Activated effector memory CD4-positive, alpha-beta T cell treated with anti-CD3 and anti-CD28 coated beads, Interleukin-2, amount 50 U/mL, for 16 hours (primary cell): ENCODE measurements at places on chromosomes 4 and X.

DNA sequence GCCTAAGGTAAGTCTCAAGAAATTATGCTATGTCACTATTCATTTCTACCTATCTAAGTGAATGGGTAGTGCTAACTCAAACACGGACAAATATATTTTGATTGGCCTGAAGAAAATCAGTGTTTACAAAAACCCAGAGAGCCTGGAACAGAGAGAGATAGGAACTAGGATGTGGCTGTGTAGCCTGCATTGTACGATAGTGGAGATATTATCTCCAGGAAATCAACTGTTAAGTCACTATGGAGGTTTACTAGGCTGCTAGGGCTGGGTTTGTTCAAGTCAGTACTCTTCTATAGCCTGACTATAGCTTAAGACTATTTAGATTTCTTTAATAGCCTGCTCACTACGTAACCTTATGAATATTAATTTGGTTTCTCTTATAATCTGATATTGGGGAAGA, 127.9 kb downstream of the TACR3 start:
- DNase-seq, result no peak

DNA sequence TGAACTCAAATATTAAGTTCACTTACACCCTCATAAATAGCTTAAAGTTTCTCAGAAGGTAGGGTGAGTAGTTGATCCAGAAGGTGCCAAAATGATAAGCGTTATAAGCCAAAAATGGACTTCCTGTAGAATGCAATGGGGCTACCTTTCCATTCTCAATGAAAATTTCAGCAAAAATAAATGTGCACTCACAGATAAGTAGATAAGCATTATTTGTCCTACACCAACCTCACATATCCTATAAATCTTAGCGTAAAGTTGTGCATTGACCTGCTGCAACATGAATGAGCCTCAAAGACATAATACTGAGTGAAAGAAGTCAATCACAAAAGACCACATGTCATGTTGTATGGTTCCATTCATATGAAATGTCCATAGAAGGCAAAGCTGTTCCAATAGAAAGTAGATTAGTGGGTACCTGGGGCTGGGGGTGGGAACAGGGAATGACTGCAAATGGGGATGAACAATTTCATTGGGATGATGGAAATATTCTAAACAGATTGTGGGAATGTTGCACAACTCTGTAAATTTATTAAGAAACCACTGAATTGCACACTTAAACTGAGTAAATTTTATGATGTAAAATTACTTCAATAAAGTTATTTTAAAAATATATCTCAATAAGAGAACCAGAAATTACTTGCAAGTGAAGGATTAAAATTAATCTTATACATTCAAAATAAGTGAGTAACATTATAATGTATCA, 100.9 kb downstream of the AMELX start:
- no peak for DNase-seq

- DNase-seq, result no peak
Measured at GRCh38 chr4:156560701-156561100, 410.9 kb downstream of the PDGFC start.

DNA sequence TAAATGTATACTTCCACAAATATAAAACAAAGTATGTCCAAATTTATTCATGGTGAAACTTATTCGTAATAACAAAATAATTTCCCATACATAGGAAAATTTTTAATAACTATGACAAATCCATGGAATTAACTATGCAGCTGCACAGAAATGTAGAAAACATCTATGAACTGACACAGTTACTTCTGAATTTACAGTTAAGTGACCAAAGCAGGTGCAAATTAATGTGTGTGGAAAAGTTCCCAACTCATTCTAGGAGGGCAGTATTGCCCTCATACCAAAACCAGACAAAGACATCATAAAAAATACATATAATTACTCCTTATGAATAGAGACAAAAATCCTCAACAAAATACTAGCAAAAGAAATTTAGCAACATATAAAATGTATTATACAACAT, 12.5 kb downstream of the LDOC1 start:
- DNase-seq, result no peak

- peak; percentile 66 for DNase-seq
Measured at GRCh38 chrX:7088968-7089615, 58.4 kb upstream of the STS start.

DNA sequence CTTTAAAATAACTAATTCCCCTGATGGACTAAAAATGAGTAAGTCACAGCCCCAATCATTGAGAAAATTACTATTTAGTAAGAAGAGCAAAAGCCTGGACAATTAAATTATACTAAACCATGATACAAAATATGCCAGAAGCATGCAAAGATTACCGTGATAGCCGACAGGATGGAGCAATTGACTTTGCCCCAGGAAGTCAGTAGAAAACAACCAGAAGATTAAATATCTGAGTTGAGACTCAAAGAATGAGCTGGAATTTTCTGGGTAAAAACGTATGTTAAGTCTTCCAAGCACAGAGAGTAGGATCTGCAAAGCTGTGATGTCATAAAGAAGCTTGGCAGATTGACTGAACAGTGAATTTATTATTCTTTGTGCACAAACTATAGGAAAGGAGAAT, 816.1 kb upstream of the TENM3 start:
- no peak for DNase-seq

DNA sequence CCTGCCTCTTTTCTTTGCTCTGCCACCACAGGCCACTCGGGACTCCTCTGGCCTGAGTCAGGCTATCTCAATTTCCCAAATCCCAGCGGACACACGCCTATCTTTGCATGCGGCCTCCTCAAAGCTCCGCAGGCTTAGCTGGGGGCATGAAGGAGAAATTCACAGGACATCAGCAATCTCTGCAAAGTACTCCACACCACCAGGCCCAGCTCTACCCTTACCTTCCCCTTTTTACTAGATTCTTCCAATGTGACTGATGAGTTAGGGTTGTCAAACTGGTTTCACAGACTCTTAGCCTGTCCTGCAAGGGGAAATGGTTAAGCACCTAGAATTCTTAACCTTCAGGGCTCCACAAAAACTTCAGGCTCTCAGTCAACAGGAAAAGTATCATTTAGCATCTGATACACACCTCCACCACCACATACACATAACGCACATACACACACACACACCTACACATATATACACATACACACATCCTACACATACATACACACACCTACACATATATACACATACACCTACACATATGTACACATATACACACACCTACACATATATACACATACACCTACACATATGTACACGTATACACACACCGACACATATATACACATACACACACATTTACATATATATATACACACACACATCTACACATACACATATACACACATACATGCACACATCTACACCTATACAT, 349.1 kb downstream of the ANK2 start:
- DNase-seq, result no peak

GRCh38 chrX:31165241-31166035, 93.6 kb upstream of the FTHL17 start:
- no peak for DNase-seq

DNA sequence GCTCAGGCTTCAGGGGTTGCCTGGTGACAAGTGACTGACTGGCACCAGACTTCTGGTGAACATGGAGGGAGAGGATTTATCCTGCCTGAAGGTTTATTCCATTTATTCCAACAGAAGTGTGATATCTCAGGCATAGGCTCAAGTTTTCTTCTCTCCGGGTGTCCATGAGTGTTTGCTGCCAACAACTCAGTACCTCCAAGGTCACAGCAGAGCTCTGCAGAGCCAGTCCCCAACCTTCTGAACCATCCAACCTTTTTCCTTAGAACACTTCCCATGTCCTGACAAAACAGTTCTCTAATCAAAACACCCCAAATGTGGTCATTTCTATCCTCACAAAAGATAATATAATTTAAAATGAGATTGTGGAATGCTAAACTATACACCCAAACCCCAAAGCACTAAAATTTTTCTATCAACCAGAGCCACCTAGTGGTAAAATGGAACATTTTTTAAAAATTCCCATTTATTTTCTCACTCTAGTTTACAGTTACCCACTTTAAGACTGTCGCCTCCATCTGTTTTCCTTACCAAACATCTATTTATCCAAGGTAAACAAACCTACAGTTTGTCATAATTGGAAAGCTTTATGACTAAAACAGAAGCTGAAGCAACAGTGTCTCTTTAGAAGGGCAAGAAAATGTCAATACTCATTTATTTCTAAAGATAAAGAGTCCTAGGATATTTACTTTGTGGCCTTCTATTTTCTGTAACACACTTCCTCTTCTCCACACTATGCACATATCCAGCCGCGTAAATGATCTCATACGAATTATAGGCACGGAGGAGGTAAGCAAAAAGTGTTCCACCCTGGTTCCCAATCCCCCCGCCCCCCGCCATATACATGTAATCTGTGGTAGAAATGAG, 39.5 kb downstream of the TMEM154 start:
- no peak for DNase-seq

DNA sequence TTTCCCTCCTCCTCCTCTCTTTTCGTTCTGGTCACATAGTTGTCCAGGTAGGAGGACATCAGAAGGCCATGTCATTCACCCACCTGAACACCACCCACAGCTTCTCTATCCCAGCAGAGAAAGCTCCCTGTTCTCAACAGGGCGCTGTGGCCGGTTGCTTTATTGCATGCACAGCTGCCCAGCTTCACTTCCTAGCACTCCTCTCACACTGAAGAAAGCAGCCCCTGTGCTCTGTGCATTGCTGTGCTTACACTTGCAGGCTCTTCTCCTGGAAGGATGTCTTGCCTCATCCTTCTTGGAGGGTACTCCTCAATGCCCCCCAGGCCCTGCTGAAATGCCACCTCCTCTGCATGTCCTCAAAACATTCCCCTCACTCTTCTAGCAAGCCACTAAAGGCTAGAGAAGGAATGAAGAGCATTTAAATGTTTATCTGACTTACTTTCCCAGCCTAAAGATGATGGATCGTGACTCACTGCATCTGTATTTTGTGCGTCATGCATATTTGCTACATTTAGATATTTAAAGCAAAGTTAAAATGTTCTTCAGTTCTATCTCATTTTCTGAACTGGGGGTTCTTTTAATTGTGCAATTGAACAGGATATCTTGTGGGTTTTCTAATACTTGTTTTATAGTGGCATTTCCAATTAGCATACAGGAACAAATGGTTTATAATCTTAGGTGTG, 186.4 kb upstream of the PUDP start:
- DNase-seq, result no peak

- no peak for DNase-seq
Measured at GRCh38 chrX:38999967-39000745, 198.9 kb downstream of the MID1IP1 start.

DNA sequence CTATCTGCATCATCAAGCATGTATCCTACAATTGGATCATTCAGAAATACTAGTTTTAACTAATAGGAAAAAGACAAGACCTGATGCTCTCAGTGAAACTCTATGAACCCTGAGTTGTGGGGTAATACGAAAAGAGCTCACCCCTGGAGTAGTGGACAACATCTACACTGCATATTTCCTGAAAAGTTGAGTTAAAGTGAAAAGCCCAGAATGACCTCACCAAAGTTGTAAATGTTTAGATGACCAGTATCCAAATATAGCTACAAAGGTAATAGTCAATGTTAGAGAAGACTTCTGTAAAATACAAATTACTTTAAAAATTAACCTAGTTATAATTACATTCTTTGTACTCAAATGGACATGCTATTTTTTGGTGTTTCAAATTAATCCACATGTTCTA, 52.8 kb upstream of the SRPX start:
- DNase-seq, result no peak

GRCh38 chr4:133969202-133969848, 232.3 kb downstream of the PABPC4L start:
- DNase-seq, result no peak

GRCh38 chr4:13640149-13640940, 12.8 kb upstream of the BOD1L1 start:
- no peak for DNase-seq

DNA sequence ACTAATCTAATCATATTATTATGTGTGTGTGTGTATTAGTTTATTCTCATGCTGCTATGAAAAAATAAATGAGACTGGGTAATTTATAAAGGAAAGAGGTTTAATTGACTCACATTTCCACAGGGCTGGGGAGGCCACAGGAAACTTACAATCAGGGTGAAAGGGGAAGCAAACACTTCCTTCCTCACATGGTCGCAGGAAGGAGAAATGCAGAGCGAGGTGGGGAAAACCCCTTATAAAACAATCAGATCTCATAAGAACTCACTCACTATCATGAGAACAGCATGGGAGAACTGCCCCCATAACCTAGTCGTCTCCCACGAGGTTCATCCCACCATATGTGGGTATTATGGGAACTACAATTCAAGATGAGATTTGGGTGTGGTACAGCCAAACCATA, 190.9 kb upstream of the TAPT1 start:
- DNase-seq, result no peak

- no peak for DNase-seq
Measured at GRCh38 chr4:7915875-7916242, 23.8 kb downstream of the AFAP1 start.
